ENCODE measurements at places on chromosomes 3 and 15.

GRCh38 chr3:141835557-141836229 lies 40.8 kb upstream of the ATP1B3 start:
- no peak for DNase-seq

GRCh38 chr3:191922570-191922969 lies 461.6 kb downstream of the PYDC2 start:
- no peak for DNase-seq

DNA sequence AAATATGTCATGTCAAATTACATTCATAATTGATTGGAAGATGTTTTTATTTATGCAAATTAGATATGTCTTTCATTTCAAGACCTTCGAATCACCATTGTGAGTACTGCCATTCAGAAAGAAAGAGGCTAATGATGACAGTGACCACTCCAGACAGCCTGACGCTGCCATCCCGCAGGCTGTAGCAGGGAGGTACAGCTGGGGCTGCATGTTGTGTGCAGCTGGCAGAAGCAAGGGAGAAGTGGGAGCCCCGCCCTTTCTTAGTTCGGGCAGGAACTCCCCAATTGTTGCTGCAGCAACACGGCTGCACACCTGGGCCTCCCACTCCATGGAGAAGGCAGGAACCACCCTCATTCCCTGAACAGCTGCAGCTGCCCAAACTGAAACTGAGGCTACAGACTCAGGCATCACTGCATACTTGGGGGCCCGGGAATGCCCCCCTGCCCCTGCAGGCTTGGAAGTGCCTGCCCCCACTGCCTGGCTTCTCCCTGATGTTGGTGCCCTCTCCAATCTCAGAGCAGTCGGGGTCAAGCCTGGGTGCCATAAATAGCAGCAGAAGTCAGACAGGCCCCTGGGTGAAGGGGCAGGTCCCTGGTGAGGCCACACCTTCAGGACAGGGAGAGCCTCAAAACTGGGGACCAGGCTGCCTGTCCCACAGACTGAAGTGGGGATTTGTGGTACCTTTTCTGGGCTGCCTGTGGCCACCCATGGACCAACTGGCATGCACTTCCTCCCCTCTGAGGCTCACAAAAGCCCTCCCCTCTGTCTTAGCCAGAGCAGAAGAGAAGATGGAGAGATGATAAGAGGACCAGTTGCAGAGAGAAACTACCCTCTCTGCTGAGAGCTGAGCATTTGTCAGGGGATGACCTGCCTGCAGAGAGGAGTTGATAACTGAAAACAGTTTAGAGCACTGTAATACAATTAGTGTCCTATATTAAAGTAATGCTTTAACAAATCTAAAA lies 964.6 kb downstream of the SI start:
- DNase-seq, result no peak

DNA sequence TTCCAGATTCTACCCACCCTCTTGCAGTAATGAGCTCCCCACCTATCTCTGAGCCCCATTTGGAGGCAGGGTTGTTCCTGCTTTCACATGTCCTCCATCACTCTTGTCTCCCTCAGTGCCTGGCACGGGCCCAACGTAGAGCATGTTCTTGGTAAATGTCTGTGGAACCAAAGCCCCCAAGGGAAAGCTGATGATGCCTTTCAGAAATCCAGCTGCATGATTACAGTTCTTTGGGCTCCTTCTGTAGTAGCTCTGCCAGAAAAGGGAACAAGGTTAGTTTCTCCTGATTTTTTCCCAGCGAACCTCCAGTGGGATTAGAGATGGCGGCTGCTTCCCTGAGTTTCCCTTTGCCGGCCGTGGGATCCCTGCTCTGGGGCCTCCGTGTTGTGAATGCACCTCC lies 39.3 kb downstream of the CGNL1 start:
- DNase-seq, result no peak

- no peak for DNase-seq
These were observed at the start of gene ABI3BP for GRCh38 chr3:100993309-100993708. Gene ABI3BP (minus strand): TSS chr3:100993421. CDS start chr3:100993384, 37 bp downstream.

DNA sequence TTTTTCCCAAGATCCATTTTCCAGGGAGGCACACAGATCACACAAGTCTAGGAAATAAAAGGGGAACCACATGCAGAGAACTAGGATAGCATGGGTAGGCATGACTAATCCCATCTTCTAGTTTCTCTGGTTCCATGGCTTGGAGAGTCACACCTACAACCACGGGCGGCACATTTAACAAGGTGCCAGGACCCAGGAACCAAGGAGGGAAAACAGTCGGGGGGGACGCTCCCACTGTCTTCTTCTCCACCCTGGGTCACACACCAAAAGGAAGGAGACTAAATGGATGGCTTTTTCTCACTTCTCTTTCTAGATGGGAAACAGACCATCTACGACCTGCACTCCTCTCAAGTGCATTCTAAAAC lies 4.6 kb upstream of the SMCO1 start:
- no peak for DNase-seq

DNA sequence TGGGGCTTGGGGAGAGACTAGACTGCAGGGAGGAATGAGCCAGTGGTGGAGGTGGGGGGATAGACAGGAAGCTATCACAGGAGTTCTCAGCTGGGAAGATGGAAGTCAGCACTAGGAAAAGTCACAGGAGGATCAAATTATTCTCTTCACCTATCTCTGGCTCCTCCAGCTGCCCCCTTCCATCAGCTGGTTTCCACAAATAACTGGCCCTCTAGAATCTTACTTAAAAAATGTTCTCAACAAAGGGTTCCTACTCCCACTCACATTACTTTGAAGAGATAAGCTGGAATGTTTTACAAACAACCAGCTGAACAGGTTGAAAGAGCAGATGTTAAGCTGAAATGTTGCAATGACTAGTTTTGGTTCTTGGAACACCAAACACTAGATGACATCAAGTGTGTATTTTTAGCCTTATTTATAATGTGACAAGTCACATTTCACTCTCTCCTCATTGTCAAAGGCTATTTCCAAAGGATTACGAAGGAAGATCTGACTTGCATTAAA lies 102.7 kb upstream of the AADACL2 start:
- no peak for DNase-seq

- no peak for DNase-seq
These were observed 229.9 kb downstream of the LRRN1 start for GRCh38 chr3:4029135-4029534.

- DNase-seq, result no peak
These were observed 57.9 kb downstream of the ST3GAL6 start for GRCh38 chr3:98821063-98821462.

DNA sequence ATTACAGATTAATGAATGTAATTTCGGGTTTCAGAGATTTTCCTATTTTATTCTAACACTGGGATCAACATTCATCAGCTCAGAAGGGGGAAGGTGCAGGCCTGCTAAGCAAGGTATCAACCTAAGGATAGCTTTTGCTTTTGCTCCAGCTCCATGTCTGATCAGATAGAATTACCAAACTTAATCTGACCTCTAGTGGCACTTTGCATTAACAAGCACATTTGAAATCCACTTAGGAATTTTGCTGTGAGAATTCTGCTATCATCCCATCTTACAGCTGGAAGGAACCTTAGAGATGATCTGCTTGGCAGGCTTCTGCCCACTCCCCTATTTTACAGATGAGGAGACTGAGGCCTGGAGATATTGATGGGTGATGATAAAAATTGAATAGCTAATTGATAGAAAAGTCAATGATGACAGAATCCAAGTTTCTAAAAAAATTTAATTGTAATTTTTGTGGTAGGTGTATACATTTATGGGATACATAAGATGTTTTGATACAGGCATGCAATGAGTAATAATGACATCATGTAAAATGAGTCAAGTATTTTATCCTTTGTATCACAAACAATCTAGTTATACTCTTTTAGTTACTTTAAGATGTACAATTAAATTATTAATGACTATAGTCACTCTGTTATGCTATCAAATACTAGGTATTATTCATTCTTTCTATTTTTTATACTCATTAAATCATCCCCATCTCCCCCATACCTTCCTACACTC lies 209.2 kb upstream of the ZPLD1 start:
- DNase-seq, result no peak
